ENCODE measurements at places on chromosomes 12 and 14.
A peak's percentile ranks its signal among the peaks of the same experiment; 100 is the strongest.

DNA sequence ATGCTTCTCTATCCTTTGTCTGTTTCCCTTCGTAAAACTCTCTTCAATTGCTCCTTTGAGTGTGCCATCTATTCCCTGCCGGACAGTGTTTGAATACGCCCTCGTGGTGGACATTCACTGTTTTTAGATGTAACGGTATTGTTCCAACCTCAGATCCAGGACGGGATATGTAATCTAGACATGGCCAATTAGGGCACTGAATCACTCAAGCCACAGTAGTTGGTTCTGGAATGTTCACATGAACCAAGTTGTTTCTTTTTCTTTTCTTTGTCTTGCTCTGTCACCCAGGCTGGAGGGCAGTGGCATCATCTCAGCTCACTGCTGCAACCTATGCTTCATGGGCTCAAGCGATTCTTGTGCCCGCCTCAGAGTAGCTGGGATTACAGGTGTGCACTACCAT, 204.2 kb upstream of the PLXNC1 start:
- no peak for DNase-seq

GRCh38 chr14:58677996-58678395, 40.2 kb downstream of the DACT1 start:
- no peak for DNase-seq

GRCh38 chr12:89384050-89384758, 31.9 kb upstream of the DUSP6 start:
- DNase-seq, result peak; percentile 90

DNA sequence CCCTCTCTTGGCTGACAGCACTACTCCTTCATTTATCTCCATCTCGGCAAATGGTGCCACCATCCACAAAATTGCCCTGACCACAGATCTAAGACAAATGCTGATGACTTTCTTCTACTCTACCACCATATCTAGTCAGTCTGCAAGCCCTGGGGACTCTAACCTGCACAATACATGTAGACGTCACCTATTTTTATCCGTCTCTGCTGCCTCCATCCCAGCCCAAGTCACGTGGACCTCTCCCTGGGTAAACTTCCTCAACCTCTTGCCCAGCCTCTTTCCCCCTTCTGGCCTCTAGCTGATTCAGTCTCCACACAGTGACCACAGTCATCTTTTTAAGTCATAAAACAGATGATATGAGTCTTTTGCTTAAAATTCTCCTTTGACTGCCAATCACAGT, 1203.0 kb downstream of the AACS start:
- DNase-seq, result no peak

- DNase-seq, result no peak
These were observed 40.0 kb downstream of the STX2 start for GRCh38 chr12:130799051-130799450.

- no peak for DNase-seq
These were observed 227.5 kb downstream of the MON2 start for GRCh38 chr12:62694116-62694515.

- peak; percentile 70 for DNase-seq
These were observed 334.3 kb upstream of the SYT1 start for GRCh38 chr12:78530100-78530765.

DNA sequence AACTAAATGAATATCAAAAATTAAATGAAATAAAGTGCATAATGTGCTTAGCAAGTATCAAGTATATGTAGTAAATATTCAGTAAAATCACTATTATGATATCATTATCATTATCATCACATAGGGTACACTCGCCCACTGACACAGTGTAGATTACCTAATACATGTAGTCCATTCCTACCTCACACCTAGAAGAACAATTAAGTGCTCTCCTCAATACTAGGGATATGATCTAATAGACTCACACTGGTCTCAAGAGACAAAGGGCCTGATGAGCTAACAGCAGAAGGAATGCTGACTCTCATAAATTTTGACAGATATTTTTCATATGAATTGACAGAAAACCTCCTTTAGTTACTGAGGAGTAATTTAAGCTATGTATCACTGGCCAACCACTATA, 29.1 kb downstream of the FSCB start:
- DNase-seq, result no peak

DNA sequence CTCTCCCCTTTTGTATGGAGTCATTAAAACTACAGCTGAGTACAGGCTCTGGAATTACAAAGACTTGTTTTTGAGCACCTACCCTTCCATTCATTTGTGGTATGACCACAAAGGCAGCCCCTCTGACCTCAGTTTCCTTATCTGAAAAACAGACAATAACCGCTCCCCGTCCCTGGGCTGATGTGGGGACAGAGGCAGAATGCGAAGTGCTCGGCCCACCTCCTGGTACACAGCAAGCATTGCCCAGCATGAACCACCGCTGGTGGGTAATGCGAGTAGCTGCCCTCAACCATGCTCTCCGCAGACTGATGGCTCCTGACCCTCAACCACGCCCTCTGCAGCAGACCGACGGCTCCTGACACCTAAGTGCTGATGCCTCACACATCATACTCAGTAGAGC, 22.4 kb downstream of the P2RX2 start:
- DNase-seq, result no peak

DNA sequence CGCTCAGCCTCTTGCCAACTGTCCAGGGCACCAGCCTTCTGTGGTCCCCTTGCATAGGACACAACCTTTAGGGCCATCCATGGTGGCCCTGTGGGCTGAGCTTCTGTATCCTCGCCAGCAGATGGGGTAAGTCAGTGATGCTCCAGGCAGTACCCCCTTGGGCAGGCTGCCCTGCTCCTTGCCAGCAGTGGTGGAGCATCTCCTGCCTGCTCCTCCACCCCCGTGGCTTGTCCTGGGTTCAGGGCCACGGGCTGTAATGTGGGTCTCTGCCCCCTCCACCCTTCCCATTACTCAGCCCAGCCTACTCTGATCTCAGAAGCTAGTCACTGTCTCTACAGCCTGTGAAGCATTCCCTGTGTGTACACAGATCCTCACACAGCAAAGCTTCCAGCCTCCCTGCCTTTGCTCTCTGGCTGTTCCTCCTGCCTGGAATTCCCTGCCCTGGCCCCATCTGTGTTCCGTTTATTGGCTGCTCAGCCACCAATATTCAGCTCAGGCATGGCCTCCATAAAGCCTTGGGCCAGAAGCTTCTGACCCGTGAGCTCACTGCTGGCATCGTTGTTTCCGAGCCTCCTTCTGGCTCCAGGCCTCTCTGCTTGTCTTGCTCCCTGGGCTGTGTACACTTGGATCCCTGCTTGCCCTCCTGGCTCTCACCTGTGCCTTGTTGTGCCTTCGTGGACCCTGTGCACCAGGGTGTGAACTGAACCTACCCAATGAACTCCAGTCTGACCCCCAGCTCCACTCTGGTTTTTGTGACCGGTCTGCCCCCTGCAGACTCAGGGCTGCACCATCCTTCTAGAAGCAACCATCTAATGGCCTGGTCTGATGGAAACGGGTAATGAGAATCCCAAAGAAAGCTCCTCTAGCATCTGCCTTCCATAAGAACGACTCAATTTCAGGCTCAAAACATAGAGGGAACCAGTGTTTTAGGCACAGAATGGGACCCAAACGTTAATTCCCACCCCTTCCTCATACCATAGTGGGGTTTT, 177.0 kb upstream of the PRMT8 start:
- DNase-seq, result no peak

GRCh38 chr12:132551641-132552031, 58.7 kb downstream of the LRCOL1 start:
- no peak for DNase-seq

DNA sequence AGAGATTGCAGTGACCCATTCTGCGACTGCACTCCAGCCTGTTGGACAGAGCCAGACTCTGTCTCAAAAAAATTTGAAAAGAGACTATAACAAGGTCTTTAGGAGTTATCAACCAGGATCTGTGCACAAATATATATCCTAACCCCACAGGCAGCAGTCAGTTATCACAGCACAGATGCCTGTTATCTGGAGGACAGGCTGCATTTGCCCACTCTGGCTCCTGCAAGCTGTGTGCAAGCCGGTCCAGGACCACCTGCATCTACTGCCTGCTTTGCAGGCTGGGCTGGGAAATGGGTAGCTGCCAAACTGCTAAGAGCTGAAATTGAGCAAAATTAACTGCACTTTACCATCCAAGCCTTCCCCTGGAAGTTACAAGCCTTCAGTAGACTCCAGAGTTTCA, 21.4 kb upstream of the RCOR1 start:
- no peak for DNase-seq

DNA sequence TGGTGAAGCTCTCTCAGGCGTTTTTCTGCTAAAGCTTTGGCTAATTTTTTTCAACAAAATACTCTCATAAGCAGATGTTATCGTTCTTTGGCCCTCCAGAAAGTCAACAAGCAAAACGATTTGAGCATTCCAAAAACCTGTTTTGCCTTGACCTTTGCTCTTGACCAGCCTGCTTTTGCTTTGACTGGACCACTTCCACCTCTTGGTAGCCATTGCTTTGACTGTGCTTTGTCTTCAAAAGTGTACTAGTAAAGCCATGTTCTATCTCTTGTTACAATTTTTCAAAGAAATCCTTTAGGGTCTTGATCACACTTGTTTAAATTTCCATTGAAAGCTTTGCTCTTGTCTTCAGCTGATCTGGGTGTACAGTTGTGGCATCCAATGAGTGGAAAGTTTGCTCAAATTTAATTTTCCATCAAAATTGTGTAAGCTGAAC, 10.7 kb upstream of the ARID4A start:
- no peak for DNase-seq

GRCh38 chr12:123253641-123254459, 17.8 kb downstream of the CDK2AP1 start:
- DNase-seq, result no peak

- DNase-seq, result peak; percentile 58
These were observed 320.2 kb downstream of the GRIN2B start for GRCh38 chr12:13661005-13661887.

All from fibroblast of skin of abdomen (primary cell).